Right ventricle myocardium superior (tissue), 1 donor: ENCODE measurements at places on chromosomes 16 and 17.

GRCh38 chr16:85425074-85425662, 188.0 kb upstream of the GSE1 start:
- peak; percentile 16 for DNase-seq

GRCh38 chr17:77498091-77498741, 357.4 kb downstream of the SEC14L1 start:
- no peak for DNase-seq

GRCh38 chr17:77580531-77581270, 377.8 kb upstream of the TNRC6C start:
- DNase-seq = no peak

GRCh38 chr17:258906-259305, 77.5 kb upstream of the DOC2B start:
- DNase-seq = no peak

- peak; percentile 89 for DNase-seq
Observed at GRCh38 chr16:75580-76501, 2.2 kb upstream of the MPG start.

- DNase-seq = no peak
Observed at GRCh38 chr16:75566758-75567255, 628 bp downstream of the GABARAPL2 start.

DNA sequence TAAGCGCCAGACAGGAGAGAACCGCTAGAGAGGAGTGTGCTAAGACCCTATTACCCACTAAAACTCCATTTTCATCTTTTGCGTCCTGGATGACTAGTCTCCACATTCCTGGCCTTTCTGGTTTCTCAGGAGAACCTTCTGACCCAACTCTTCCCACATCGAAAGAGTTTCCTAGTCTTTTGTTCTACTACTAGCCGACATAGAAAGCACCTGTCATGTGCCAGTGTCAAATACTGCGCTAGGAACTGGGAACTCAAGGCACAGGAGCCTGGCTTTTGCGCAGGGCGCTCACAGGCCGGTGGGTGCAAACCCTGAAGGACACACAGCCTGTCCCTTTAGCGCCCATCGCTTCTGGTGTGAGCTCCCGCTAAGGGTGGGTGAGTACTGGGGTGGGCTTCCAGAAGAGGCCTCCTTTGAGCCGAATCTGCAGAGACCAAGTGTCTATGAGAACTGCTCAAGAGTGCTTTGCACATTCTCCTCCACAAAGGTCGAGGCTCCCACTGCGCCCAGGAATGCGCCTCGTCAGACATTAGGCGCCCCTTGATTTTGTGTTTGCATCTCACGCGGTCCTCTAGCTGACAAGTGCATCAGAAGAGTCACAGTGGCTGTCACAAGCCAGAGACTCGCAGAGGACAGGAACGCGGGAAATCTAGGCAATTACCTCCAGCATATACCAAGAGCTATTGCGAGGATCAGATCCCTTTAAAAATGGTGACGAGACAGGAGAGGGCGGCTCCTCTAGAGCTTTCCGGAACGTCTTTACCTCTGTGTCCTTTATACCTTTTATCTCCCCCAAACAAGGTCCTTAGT, 2.0 kb upstream of the PSMB3 start:
- DNase-seq = no peak

GRCh38 chr17:64503821-64504768, 2.0 kb downstream of the DDX5 start:
- DNase-seq = no peak

- DNase-seq = peak; percentile 89
Observed at GRCh38 chr16:3020247-3020603, at the start of gene TNFRSF12A. Gene TNFRSF12A, plus strand, starts transcription at chr16:3020368. Its CDS starts 30 bp downstream, at chr16:3020398.

DNA sequence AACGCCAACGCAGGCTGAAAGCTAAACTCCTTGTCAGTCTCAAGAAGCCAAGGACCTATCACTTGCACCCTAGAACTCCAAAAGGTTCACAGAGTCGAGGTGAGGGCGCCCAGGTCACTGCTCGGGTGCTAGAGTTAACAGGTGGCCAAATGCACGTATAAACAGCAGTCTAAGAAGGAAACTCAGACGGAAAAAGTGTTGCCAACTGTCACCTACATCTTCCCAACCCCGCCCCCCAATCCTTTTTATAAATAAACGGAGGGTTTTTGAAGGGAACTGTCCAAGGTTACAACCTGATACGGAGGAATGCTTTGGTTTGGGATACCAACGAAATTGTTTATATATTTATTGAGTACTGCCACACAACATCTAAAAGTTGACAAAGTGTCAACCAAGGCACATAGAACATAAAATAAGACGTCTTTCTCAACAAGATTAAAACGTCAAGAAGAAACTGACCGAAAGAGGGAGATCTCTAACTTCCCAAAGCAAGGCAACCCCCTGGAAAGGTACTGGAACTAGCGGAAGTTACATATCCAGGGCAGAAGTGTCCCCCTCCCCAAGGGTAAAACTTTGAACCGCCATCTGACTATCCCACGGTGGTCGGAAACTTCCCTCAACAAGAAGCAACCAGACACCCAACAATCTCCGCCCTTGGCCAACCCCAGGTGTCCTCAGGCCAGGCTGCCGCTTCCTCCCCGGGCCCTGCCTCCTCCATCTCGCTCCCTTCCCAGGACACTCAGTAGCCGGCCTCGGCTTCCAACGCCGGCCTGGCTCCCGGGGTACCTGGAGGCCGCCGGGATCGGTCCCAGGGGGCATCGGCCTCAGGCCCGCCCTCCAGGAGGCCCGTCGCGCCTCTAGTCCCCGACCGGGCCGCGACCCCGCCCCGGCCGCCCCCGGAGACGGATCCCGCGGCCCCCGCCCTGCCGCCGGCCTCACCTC, 982 bp downstream of the SPAG9 start:
- peak; percentile 57 for DNase-seq

DNA sequence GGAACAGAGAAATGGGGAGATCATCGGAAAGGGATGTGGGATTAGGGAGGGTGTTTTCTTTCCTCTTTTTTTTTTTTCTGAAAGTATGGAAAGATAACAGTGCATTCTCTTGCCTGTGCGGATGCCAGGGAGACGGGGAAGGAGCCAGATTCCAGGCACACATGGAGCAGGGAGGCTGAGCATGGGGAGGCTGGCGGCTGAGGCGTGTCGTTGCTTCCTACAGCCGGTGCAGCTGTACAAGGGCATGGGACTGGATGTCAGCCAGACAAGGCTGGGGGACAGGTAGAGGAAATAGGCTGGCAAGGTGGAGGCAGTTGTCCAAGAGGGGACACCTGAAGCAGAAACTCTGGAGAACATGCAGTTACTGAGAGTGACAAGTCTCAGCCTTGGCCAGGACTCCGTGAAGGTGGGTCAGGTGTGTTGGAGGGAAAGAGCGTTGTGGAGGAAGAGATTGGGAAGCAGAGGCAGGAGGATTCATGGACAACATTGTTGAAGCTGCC, 16.6 kb upstream of the ADORA2B start:
- no peak for DNase-seq

DNA sequence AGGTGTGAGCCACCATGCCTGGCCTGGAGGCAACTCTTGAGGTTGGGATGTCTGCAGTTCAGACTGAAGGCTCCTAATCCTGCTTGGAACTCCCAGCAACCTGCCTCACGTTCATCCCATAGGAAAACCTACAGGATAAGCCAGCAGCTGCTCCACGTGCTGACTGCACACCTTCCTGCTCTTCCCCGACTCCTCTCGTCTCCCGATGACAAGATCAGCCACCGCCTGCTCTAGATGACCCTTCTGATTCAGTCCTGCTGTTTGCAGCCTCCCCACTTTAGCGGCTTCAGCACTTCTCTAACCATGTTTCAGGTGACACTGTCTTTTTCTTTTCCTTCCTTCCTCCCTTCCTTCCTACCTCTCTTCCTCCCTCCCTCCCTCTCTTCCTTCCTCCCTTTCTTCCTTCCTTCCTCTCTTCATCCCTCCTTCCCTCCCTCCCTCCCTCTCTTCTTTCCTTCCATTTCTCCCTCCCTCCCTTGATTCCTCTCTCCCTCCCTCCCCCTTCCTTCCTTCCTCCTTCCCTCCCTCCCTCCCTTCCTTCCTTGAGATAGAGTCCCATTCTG, 61.8 kb downstream of the EMP2 start:
- no peak for DNase-seq

DNA sequence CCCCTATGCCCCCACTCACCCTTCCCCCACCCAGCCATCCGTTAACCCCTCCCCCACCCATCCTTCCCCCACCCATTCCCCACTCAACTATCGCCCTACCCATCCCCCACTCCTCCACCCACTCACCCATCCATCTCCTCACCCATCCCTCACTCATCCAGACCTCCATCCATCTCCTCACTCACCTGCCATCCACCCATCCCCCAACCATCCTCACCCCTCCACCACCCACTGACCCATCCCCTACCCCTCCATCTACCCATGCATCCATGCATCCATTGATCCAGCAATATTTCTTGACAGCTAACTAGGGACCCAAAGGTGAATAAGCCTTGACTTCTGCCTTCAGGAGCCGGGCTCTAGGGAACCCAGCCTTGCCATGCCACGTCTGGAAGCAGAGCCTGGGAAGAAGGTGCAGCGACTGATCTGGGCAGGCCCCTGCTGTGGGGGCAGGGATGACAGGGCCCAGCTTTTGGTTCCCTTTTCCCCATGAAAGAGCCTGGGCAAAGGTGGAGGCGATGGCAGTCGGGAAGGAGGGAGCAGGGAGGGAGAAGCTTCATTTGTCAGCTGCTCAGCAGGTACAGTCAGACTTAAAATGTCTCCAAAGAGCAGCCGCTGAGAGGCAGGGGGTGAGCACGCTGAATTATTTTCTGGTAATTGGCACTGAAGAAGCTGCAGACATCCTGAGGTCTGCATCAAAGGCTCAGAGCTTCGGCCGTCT, 23.1 kb upstream of the DOC2B start:
- DNase-seq = no peak

GRCh38 chr17:45224671-45225050, 3.0 kb downstream of the FMNL1 start:
- DNase-seq = peak; percentile 51

DNA sequence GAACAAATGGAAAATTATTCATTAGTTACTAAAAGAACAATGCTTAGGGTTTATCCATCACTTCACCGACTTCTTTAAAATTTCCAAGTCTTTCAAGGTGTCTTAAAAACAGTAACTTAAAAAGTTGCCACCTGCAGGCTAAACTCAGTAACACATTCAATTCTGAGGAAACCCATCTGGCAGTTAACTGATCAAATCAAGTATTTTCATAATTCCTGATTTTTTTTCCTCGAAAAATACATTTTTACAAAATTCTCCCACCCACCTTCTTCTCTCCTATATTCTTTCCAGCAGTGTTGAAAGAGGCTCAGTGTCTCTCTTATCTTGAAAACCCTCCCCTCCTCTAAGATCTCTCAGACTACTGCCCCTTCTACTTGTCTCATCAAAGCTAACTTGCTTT, 29.9 kb downstream of the PARN start:
- DNase-seq = no peak

DNA sequence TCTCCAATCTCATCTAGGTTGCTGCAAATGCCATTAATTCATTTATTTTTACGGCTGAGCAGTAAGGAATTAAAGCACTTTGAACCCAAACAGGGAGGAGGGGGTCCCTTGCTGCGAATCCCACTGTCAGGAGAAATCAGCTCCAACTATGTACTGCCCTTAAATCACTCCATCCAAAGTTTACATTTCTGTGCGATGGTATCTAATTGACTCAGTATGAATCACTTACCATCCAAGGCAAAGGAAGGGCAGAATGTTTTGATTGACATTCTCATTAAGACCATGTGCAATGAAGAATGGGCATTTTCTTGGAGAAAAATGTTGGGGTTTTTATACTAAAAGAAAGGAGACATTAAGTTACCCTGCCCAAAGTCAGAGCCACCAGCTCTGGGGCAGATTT, 47.7 kb upstream of the XYLT1 start:
- no peak for DNase-seq

- no peak for DNase-seq
Observed at GRCh38 chr17:76199469-76199868, 40.8 kb downstream of the RNF157 start.

- no peak for DNase-seq
Observed at GRCh38 chr17:7864995-7865650, 7.3 kb downstream of the CYB5D1 start.

DNA sequence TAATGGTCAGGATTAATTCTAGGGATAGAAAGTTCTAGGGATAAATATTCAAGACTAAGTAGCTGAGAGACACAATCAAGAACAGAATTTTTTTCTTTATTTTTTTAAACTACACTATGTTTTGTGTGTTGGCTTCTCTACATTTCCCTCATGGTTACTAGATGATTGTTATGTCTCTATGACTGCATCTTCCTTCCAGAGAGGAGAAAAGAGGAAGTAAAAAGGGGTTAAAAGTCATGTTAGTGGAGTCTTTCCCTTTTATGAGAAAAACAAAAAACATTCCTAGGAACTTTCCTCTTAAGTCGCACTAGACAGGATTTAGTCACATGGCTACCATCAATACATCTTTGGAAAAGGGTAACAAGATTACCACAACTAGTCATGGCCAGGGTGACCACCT, 375.0 kb downstream of the KCNJ2 start:
- DNase-seq = no peak

DNA sequence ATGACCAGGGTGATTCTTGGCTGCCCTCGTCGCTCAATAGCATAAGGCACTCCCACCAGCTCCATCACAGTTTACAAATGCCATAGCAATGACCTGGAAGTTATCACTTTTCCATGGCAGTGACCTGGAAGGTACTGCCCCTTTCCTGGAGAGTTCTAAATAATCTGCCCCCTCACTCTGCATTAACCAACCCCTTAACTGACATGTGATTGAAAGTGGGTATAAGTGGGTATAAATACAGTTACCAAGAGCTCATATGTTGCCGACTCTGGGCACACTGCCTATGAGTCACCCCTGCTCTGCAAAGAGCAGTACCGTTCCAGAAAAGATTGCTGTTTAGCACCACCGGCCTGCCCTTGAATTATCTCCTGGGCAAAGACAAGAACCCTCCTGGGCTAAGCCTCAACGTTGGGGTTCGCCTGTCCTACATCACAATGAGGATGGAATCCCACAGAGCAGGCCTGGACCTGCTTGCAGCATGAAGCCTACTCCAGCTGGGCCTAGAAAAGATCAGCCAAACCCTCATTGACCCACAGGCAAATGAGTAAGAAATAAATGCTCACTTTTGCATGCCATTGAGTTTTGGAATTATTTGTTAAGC, 95.2 kb upstream of the SEC14L1 start:
- DNase-seq = no peak

DNA sequence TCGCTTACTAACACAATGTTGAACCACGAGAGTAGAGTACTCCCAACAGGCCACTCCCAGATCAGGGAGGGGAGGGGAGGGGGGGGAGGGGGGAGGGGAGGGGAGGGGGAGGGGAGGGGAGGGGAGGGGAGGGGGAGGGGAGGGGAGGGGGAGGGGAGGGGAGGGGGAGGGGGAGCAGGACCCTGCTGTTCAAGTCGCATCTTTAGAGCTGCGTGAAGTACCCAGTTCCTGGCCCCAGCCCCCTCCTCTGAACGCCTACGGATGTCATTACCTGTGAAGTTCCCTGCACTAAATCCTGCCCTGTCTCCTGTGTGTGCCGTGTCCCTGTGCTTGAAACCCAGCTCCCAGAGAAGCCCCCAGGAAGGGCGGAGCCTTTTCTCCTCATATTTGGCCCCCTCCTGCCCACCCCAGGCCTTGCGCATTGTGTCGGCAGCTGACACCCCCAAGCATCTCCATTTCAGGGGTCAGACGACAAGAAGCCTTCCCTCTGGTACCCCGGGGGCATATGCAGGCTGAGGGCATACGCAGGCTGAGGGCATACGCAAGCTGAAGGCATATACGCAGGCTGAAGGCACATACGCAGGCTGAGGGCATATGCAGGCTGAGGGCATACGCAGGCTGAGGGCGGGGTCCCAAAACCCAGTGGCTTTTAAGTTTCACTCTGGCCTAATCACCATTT, 330.2 kb downstream of the C16orf95 start:
- DNase-seq = no peak
